ENCODE measurements at places on chromosomes 11 and 22.

DNA sequence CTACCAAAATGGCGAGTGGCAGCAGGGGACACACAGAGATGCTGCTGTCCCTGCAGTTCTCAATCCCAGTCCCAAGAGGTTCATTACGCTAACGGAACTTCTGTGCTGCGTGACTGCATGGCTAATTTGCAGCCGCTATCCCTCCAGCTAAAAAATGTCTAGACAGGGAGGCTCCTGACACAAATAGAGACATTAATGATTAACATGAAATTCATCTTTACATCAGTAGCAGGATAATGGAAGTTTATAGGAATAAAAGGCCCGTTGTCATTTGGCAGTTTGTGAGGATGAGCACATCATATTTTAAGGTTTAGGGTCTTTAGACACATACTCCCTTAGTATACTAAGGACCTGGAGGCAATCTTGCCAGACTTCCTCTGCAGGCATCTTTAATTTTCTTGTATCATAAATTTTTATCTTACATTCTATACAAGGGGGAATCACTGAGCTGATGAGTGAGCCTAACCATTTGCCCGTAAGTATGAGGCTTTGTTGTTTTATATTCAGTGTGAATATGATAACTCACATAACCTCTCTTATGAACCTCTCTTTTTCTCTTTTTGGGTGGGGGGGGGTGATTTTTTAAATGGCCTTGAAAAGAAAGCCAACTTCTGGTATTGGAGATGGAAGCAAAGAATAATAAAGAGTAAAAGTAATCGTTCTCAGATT lies 99.8 kb upstream of the OR9G4 start:
- DNase-seq, result no peak

DNA sequence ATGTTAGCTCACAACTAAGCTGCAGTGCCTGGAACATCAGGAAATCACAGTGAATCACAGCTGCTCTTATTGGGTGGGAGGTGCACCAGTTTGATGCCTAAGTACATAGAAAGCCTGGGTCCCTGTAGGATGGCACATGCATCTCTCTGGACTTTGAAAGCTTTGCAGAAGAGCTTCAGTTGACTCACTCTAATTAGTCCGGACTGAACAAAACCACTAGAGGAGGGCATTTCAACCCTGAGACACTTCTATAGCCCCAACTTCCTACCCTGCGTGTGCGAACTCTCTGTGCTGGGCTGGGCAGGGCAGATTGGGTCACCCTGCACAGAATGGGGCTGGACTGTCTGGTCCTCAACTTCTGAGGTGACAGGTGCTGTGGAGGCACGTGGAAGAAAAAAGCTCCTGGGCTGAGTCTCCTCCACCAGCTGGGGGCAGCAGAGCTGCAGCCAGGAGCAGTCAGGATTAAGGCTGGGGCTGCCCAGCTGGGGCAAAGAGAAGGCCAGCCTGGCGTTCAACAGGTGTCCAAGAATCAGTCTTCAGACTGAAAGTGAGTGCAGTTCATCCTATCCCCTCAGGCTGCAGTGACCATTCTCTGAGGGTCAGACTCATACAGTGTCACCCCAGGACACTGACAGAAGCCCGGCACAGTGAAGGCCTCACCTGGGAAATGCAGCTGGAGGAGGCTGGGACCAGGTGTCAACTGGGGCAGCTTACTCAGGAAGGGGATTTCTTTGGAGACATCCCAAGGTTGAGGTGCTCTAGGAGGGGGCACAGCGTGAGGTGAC lies 22.1 kb downstream of the GGTLC2 start:
- peak; percentile 79 for DNase-seq

GRCh38 chr11:32584921-32585320 lies 1.3 kb downstream of the EIF3M start:
- DNase-seq, result no peak

GRCh38 chr11:64007160-64007628 lies 21.0 kb downstream of the OTUB1 start:
- peak; percentile 41 for DNase-seq

DNA sequence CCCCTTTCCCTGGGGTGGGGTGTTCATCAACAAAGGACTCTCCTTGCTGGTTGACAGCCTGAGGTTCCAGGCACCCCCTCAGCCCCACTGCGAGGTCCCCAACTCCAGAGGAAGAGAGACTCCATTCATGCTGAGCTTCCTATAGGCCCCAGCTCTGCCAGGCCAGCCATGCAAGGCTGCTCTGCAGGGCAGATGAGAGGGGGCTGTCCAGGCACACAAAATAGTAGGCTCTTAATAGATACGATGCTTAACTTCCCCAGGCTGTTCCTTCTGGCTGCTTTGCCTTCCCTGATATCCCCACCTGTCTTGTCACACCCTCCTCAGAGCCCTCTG lies 45.0 kb upstream of the CRYBB3 start:
- no peak for DNase-seq

DNA sequence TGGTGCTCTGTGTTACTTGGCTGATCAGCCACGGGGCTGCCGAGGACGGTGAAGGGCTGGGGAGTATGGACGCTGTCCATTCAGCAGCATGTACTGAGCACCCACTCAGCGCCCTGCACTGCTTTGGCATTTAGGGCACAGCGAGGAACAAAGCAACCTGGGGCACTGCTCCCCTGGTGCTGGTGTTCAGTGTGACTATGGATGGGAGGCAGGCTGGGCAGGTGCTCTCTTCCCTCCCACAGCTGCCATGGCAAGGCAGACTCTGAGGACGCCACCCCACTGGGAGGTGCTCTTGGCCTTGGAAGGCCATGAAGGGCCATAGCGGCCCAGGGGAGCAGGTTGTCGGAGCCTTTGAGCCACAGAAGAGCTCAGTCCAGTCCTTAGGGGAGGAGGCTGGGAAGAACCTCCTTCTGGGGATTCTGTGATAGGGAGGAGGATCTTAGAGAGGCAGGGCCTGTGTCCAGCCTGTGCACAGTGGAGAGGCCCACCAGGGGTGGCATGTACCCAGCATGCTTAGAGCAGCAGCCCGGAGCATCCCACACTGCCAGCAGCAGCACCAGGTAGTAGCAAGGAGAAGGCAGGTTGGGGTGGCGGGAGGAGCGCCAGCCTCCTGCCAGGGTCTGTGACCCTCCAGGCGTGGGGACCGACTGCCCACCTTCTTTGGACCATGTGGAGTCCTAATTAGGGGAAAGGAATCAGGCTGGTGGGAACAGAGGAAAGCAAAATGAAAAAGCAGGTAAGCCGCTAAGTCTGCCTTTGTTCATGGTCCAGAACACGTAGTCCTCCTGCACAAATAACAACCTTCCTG lies 141.8 kb downstream of the MPPED1 start:
- no peak for DNase-seq

GRCh38 chr11:117473481-117474091 lies 145.9 kb downstream of the CEP164 start:
- no peak for DNase-seq

DNA sequence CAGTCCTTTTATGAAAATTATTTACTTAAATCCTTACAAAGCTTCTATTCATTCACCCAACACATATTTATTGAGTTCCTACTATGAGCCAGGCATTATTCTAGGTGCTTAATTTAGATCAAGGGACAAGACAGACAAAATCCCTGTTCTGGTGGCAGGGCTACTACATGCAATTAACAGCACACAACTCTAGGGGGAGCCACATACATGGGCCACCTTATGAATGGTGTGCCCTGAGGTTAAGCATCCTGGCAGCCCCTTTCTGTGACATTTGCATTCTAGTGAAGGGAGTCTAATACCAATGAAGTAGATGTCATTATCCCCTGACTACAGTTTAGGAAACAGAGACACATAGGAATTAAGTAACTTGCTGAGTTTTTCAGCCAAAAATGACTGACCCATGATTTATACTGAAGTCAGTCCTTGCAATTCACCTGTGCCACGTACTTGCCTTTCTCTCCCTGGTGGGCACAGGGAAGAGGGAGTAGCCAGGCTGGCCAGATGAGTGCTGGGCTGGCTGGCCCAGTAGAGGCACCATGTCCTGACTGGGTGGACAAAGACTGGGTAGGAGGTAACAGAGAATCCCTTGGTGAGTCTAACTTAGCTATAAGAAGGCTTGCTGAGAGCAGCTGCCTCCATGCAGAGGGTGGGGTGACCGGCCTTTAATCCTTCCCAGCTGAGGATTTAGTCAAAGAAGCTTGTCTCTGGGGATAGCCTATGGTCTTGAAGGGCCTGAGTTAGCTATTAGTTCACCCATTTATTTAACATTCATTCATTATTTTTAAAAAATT lies 52.0 kb upstream of the ELF5 start:
- peak; percentile 31 for DNase-seq

DNA sequence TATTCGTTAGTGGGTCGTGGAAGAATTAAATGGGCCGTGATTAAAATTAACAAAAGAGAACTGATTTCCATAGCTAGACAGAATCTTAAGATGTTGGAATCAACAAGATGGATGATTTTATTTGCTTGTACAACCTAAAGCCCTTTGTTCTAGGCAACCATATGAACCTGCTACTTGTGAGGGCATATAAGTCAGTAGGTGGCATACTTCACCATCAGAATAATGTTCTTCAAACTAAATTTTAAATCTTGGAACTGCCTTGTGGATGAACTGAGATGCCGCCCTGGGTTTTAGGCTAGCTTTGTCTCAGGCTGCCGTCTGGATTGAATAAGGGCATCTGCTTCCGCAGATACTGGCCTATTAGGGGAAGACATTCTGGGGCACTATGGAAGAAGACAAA lies 40.9 kb downstream of the CSRP3 start:
- no peak for DNase-seq

- DNase-seq, result no peak
Observed at GRCh38 chr11:1742371-1742770, 8.0 kb downstream of the IFITM10 start.

- no peak for DNase-seq
Observed at GRCh38 chr11:115709297-115709696, 205.1 kb upstream of the CADM1 start.

DNA sequence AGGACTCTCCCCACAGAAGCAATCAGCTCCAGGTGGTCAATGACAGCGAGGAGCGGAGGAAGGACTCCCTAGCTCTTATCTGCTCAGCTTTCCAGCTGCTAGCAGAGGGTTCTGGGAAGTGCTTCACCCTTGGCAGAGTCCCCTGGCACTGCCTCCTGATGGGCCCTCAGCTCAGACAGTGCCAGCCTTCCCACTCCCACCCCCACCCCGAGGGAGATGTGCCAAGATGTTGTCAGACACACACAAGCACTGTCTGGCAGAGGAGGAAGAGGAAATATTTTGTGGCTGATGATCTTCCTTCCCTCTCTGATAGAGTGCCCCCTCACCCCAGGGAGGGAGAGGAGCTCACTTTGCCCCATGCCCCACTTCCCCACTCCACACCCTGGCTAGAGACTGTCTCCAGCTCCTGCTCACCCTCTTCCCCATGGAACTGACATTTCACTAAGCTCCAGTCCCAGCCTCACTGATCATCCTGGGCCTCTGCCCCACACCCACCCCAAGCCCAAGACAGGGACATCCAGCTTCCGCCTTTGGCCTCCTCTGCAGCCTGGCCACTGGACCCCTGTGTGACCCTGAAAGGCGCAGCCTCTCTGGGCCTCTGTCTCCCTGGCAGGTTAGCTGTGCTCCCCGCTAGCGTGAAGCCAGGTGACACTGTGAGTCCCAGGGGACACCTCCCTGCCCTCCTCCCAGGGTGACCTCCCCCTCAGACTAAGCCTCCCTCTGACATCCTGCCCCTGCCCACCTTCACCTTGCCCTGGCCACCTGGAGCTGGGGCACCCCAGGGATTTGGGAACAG lies 44.5 kb downstream of the SLCO2B1 start:
- DNase-seq, result no peak

DNA sequence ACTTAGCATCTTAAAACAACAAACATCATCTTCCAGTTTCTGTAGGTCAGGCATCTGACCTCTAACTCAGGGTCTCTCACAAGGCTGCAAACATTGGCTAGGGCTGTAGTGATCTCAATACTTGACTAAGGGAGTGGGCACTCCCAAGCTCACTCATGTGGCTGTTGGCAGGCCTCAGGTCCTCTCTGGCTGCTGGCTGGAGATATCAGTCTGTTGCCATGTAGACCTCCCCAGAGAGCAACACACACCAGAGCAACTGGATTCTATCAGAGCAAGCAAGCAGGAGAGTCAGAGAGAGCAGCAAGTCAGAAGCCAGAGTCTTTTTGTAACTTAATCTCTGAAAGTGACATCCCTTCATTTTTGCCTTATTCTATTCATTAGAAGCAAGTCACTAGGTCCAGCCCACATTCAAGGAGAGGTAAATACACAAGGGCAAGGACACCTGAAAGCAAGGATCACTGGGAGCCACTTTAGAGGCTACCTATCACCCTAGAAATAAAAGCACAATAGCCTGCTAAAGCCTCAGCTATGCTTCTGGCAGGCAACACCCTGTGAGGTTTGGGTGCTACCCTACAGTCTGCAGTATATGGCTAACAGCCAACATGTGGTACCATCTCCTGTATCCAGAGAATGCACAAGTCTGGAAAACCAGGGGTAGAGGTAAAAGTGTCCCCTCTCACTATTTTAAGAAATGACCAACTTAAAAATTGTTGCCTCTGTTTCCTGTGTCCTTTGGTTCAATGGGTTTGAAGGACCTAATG lies 33.5 kb upstream of the CD44 start:
- DNase-seq, result no peak

- DNase-seq, result no peak
Observed at GRCh38 chr22:42367980-42368378, 64.2 kb downstream of the NFAM1 start.

GRCh38 chr11:119056421-119056999 lies 495 bp downstream of the HYOU1 start:
- DNase-seq, result peak; percentile 47

- no peak for DNase-seq
Observed at GRCh38 chr11:47534704-47535251, 18.2 kb downstream of the CELF1 start.

DNA sequence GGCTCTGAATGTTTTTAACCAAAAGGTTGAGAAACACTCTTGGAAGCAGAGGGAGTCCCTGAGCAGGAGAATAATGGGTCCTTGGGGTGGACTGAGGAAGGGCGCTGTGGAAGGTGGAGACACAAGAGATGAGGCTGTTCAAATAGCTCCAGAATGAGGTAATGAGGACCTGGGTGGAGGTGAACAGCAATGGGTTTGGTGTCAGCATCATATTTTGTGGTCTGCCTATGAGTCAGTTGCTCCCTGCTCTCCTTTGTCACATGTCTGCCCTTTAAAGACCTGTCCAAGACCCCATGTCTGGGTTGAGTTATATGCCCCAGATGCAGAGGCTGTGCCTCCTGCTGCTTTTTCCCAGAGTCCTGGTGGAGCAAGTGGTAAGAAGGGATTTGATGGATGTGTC lies 113.6 kb downstream of the BARX2 start:
- no peak for DNase-seq

DNA sequence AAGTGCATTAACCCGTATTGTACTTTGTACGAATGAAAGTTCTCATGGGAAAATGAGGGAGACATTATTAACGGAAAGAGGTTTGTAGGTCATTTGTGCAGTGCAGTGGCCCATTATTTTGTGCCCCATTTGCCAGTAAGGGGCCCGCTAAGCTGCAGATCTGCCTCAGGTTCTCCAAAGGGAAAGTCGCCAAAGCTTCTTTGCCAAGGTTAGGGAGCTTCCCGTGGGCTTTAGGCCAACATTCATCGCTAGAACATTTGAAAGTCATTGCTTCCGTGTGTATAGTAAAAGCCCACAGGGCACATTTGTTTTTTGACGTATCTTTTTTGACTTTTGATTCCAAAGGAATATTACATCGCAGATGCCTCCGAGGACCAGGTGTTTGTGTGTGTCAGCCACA lies 61.0 kb upstream of the SORL1-AS1 start:
- no peak for DNase-seq

GRCh38 chr11:73528483-73529203 lies 69.3 kb downstream of the FAM168A start:
- peak; percentile 16 for DNase-seq

- DNase-seq, result no peak
Observed at GRCh38 chr11:20126724-20127123, 33.6 kb downstream of the DBX1 start.

- peak; percentile 62 for DNase-seq
Observed at GRCh38 chr22:17960695-17961445, 63.5 kb downstream of the MICAL3 start.

- DNase-seq, result no peak
Observed at GRCh38 chr11:125073616-125074483, 10.7 kb downstream of the SLC37A2 start.

Measured in ELF-1 (cell line).